ENCODE measurements at places on chromosomes 12 and 14.

- DNase-seq, result no peak
These were observed 28.2 kb upstream of the TMEM179 start for GRCh38 chr14:104632781-104633180.

GRCh38 chr12:40107803-40108620, 2.1 kb upstream of the SLC2A13 start:
- DNase-seq, result no peak

DNA sequence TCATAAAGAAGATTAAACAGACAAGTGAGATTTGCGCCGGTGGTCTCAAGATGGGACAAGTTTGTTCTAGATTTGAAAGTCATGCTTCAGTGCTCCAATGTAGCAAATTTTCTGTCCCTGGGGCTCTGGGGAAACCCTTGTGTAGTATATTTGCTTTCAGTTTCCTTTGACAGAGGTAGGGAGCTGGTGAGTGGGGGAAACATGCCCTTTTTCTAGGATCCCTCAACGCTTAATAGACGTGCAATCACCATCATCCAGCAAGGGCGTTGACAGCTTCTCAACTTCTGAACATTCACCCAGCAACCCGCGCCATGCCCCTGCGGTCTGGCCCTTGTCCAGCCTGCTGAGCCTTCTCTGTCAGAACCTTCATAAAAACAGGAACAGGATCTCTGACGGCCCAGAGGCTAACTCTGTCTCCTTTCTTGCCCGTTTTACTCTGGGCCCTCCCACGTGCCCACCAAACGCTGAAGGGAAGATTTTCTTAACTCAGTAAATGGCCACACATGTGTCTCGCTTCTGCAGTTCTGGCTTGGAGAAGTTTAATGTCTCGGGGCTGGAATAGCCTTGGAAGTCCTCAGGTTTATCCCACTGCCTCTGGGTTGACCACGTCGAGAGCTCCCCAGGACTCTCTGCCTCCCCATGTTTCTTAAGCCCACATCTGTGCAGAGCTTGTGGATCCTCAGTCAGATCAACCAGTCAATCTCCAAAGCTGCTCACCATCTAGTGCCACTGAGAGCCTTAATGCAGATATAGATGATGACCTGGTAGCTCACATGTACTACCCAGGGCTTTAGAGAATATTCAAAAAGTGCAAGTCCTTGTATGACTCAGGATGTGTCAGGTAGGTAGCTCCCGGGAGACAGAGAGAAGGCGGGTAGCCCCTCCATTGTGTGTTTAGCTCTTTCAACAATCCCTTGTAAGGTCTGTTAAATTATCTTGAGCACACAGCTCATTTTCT, 58.1 kb upstream of the CCND2 start:
- DNase-seq, result no peak

DNA sequence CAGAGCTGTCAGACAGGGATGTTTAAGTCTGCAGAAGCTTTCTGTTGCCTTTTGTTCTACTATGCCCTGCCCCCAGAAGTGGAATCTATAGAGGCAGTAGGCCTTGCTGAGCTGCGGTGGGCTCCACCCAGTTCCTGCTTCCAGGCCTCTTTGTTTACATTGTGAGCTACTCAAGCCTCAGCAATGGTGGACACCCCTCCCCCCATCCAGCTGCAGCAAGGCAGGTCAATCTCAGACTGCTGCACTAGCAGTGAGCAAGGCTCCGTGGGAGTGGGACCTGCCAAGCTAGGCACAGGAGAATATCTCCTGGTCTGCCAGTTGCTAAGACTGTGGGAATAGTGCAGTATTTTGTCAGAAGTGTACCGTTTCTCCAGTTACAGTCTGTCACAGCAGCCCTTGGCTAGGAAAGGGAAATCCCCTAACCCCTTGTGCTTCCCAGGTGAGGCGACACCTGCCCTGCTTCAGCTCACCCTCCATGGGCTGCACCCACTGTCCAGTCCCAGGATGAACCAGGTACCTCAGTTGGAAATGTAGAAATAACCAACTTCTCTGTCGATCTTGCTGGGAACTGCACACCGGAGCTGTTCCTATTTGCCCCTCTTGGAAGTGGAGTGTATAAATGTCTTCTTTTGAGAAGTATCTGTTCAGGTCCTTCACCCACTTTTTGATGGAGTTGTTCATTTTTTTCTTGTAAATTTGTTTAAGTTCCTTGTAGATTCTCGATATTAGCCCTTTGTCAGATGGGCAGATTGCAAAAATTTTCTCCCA, 213.5 kb upstream of the SLC38A2 start:
- DNase-seq, result peak; percentile 70

GRCh38 chr12:104997541-104997940, 11.4 kb downstream of the NOPCHAP1 start:
- DNase-seq, result no peak

GRCh38 chr14:103679351-103679750, 35.9 kb downstream of the XRCC3 start:
- peak; percentile 61 for DNase-seq

DNA sequence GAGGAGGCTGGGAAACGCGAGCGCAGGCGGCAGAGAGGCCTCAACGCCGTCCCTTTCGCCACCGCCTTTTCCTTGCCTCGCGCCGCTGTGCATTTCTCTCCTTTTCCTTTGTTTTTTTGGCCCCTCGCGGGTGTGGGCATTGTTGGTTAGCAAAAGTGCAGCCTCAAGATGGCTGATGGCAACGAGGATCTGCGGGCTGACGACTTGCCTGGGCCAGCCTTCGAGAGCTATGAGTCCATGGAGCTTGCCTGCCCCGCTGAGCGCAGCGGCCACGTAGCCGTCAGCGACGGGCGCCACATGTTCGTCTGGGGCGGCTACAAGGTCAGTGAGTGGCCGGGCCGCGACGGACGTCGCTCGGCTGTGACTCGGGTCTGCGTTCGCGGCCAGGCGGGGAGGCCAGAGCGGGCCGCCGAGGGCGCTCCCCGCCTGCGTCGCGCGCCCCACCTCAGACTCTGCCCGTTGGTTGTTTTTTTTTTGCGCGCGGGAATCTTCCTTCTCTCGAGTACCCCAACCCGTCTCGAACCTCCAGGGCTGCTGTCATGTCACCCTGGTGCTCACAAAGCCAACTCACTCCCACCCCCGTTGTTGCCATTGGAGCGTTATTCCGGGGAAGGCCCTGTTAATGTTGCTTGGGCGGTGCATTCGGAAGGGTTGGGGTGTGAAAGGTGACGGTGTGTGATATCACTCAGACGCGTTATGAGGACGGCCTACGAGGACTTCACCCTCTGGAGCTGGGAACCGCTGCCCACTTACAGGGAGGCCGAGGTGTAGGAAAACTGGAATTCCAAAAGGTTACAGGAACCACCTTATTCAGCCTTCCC, 558 bp downstream of the KLHDC2 start:
- peak; percentile 55 for DNase-seq

- no peak for DNase-seq
These were observed 3.4 kb downstream of the RMST start for GRCh38 chr12:97466000-97466399.

Data from WTC11 (cell line).